ENCODE measurements at places on chromosomes 12 and 14. TPM values are rescaled to one million over a fixed set of nuclear protein-coding genes. Genes with fewer than 3 reads are reported as not detected.
A peak's percentile ranks its signal among the peaks of the same experiment; 100 is the strongest.

The GARIN6 gene
- total RNA-seq, result not detected

GRCh38 chr14:21343035-21343794, 40.6 kb downstream of the SUPT16H start:
- DNase-seq, result no peak

- DNase-seq, result peak; percentile 70
Measured at GRCh38 chr12:108511633-108512540, 3.2 kb upstream of the FICD start.

GRCh38 chr12:67649570-67650387, 1.2 kb downstream of the DYRK2 start:
- DNase-seq, result no peak

DNA sequence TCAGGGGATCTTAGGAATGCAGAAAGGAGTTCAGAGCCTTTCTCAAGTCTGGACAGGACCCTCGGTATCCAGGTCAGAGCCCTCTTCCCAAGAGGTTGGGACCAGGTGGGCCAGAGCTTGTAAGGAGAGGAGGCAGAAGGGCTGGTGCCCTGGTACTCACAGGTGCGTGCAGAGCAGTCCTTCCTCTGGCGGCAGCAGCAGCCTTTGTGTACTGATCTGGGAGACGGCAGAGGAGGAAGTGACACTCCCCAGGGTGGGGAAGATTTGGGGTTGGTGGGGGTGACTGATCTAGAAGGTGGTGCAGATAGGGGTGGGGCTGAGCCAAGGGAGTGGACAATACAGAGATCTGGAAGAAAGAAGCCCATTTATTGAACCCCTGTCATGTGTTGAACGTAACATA, at the start of gene ITGB7:
ITGB7 (minus strand) TSS at position 210 of the 400 bp plus-strand sequence. CDS start 6,808 bp downstream, outside the sequence.
- no peak for DNase-seq

The RPS6KA5 gene
- total RNA-seq, result 10.9 TPM

- DNase-seq, result no peak
Measured at GRCh38 chr12:111084605-111085004, 164.2 kb upstream of the MYL2 start.

Measured in cardiac muscle cell (in vitro differentiated cells and primary cell).